ENCODE measurements at places on chromosomes 3 and 15.

DNA sequence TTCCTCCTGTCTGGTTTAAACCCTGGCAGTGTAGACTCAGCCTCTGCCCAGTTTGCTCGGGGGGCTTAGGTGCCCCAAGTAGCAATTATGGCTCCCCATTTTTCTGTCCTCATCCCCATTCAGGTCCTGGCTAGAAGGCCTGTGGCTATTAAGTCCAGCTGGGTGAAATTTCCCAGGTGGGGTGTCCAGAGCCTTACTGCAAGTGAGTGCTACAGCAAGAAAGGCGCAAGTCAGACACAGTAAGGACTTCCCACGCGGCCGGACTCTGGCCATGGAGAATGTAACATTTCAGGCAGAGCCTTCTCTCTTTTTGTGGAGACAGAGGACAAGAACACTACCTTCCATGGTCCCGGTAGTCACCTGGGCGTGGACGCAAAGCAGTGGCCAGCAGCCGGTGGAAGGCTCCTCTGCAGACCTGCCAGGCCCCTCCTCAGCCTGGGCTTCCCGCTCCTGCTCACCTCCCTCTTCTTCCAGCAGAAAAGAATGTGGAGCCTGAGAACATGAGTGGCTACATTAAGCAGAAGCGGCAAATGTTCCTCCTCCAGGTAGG lies 23.3 kb downstream of the CFAP100 start:
- DNase-seq, result no peak

DNA sequence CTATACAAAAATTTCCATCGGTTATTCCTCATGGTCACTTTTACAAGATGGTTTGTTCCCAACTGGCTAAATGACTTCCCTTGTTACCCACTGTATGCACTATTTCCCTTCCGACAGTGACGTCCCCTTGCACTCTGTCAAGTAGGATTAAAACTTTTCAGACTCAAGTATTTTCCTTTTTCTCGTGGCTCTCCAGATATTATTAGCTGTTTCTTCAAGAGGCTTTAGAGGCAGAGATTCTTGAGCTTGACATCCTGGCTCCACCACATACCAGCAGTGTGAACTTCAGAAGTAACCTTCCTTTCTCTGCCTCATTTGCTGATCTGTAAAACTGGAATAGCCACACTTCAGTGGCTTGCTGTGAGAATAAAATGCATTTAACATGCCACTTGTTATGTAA lies 14.0 kb downstream of the CSNK1G1 start:
- no peak for DNase-seq

GRCh38 chr3:64360280-64360679 lies 135.0 kb upstream of the PRICKLE2 start:
- no peak for DNase-seq

- no peak for DNase-seq
Measured at GRCh38 chr3:42289026-42289425, 23.0 kb upstream of the CCK start.

GRCh38 chr3:155262295-155262694 lies 31.2 kb downstream of the STRIT1 start:
- DNase-seq, result no peak

- DNase-seq, result no peak
Measured at GRCh38 chr3:134464064-134464688, 21.6 kb downstream of the ANAPC13 start.

DNA sequence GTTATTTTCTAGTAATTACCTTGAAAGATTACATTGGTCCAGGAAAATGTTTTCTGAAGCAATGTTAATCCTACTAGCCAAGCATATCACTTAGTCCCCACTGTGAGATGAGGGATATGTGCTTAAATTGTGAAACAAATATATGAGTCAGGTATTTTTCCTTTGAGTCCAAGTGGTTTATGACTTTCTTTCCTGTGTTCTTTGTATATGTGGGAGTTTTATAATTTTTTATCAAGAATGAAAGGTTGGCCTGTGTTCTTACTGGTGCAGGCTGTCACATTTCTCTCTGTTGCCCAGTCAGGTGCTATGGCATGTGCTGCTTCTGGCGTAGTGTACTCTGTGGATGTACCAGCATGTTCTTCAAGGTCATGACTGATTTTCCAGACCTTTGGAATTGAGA lies 147.4 kb downstream of the CMSS1 start:
- no peak for DNase-seq

DNA sequence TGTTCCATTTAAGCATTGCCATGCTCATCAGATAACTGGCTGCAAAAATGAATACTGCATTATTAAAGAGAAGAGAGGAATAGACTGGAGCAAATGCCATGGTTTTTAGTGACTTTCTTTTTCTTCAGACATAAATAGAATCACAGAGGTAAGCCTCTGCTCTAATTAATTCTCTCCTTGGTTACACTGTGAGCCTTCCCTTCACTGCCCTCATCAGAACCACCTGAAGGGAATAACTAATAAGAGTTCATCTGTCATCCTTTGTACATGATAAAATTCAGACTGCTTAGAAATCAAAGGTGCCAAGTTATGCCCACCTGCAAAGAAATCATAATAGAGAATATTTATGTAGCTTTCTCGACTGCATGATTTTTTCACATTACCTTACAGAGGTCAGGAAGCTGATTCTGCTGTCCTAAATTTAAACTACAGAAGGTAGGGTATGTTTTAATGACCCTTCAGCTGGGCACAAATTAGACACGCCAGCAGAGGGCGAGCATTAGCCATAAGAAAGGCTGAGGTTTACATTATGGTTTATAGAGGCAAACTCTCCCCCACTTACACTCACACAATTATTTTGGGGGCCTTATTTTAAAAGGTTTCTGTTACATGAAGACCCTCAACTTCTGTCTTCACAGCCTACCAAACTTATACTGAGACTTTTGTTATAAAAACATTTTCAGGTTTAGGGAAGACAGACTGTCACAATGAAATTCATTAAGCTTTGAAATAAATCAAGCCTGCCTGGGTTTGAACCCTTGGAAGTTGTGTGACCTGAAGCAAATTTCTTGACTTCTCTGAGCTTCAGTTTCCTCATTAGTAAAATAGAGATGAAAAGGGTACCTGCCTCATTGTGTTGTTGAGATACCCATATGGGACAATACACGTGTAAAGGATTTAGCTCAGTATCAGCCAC lies 15.3 kb upstream of the UNC13C start:
- DNase-seq, result no peak

DNA sequence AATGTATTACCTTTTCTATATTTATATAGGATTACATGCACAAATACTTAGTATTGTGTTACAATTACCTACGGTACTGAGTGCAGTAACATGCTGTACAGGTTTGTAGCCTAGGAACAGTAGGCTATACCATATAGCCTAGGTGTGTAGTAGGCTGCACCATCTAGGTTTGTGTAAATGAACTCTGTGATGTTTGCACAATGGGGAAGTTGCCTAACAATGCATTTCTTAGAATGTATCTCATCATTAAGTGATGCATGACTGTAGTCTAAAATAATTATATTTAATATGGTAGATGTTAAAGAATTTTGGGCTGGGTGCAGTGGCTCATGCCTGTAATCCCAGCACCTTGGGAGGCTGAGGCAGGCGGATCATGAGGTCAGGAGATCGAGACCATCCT lies 281.0 kb downstream of the KLF13 start:
- no peak for DNase-seq

- DNase-seq, result no peak
Measured at GRCh38 chr3:85780806-85781205, 822.0 kb downstream of the CADM2 start.

DNA sequence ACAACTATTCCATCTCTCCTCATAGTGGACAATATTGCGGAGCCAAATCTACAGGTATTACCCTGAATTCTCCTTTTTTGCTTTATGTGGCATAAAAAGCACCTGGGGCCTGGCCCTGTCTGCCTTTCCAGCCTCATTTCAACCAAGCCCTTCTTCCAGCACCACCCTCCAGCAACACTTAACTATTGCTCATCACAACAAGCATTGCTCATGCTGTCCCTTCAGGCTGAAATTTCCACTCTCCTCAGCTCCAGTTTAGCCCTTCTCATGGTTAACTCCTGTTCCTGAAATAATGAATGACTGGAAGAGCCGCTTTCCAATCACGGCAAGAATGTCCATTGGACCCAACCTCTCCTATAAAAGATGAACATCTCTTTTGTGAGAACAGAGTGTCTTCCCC lies 107.4 kb downstream of the P2RY1 start:
- DNase-seq, result no peak

DNA sequence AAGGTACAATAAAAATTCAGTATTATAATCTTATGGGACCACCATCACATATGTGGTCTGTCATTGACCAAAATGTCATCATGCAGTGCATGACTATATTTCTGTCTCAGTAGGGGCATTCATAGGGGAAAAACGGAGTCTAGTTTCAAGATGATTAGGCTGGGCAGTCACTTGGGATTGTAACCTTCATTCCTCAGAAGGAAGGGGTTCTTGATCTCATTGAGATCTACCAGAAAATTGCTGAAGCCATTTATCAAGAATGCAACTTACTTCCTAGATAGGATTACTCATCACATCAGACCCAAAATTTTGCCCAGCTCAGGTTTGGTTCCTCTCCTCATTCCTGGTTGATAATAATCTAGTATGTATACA lies 37.3 kb downstream of the BTD start:
- no peak for DNase-seq

DNA sequence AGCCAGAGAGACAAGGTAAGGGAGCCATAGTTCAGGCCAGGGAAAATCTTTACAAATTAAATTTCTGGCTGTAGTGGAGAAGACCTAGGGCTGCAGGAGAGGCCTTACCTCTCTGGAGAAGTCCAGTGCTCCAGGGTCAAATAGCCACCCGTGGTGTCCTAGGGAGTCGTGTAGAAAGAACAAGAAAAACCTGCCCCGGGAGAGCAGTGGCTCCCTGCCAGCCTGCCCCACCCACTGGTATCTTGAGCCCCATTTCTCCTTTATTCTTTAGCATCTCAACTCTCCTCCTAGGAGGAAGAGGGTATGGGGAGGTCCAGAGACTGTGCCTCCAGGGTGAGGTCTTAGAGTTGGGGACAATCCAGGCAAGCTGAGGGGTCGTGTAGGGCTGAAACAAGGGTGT lies 32.1 kb upstream of the NTRK3 start:
- DNase-seq, result no peak

- no peak for DNase-seq
Measured at GRCh38 chr3:153910387-153910786, 210.8 kb upstream of the ARHGEF26 start.

DNA sequence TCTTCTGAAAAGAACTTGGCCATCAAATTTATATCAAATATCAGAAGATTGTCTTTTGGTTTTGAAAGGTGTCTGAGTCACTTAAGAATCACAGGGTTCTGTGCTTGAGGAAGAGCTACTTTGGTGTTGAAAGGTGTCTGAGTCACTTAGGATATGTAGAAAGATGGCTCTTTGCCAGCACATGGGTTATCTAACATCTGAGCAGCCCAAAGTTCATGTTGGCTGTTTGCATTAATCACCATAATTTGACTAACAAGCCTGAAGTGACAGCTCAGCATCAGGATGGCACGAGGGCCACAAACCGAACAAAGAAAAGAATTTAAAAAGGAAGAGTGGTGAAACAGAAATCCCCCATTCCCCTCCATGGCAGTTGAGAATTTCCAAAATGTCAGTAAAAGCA lies 190.5 kb upstream of the CMC1 start:
- DNase-seq, result no peak

GRCh38 chr3:171940151-171940649 lies 97.1 kb downstream of the TMEM212 start:
- no peak for DNase-seq

DNA sequence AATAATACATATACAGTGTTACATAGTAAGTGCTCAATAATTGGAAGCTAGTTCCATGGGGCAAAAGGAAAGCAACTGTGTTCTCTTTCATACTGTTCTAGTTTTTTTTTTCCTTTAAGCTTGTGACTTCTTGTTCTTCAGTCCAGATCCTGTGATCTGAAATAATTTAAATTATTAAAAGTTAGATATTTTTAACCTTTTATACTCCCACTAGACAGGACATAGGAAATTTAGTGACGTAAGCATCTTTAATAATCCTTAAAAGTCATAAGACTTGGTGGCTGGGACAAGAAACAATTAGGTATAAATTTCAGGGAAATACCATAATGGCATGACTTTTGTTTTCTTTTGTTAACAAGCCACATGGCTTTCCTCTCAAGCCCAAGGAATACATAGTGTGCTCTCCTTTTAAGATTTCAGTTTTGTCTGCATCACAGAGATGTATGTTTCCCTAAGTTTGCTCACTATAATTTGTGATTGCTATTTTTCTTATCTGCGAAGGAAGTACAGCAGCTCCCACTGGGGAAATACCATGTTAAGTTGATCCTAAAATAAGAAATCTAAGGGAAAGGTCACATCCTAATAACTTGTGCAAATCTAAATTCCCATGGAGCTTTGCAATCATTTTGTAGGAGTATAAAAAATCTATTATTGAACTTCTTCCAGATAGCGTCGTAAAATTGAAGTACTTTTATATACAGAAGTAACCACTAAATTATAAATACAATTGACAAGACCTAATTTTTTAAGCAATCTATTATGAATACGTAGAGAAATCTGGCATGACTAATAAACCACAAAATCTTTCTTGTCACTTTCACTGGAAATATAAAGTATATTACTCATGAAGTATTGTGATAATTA lies 30.1 kb downstream of the PPARG start:
- no peak for DNase-seq

DNA sequence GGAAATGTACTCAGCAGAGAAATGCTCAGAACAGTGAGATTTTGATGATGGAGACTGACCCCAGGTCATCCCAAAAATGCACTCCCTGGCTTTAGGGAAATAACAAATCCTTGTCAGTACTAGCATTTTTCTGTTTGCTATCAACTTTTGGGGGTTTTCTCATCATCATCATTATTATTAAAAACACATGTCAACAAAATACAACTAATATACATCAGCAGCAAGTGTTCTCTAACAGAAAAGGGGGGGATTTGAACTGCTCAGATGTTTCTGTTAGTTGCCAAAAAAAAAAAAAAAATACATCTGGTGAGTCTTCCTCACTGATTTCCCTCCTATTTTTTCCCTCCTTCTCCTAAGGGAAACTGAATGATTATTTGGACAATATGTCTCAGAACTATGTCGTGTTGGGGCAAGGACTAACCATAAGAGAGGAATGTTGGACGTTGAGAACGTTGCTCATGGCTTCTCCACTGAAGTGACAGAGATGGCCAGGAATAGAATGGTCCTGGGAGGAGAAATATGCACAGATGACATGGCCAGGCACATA lies 230.0 kb upstream of the MCTP2 start:
- no peak for DNase-seq

DNA sequence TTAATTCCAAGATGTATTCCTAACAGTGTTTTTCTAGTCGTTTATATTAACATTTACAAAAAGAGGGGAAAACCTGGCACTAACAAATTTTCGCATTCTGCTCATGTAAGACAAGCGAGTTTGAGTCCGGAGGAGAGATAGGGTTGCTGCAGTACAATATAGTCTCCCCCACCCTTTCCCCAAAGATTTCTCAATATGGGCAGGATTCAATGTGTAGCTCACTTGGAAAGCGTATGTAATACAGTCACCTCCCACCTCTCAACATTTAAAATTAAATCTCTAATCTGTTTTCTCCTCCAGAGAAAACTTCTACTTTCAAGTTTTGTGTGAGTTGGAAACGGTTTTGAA lies 57.9 kb downstream of the CMSS1 start:
- no peak for DNase-seq
